ENCODE measurements at places on chromosomes 2 and 18.

GRCh38 chr2:80302314-80303005 is 2.1 kb downstream of the LRRTM1 start:
- peak; percentile 68 for DNase-seq

- DNase-seq: no peak
These were observed 15.3 kb downstream of the PELI1 start for GRCh38 chr2:64128943-64129391.

GRCh38 chr18:79792988-79793355 is 4.8 kb upstream of the KCNG2 start:
- DNase-seq: no peak

DNA sequence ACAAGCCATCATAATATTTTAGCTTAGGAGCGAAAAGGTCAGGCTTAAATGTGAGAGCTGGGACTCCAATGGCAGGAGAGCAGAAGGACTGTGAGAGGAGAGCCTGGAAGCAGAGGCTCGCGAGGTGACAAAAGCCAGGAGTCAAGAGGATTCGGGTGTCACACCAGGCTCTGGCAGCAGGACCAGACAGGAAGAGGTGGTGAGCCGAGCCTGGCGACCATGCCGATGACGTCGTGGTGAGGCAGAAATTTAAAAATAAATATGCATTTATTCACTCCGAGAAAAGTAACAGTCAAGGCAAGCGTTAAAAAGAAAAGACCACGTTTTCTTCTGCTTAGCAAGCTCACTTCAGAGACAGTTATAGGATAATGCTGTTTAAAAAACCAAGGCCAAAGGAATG is 31.3 kb upstream of the ZNF236 start:
- no peak for DNase-seq

- DNase-seq: peak; percentile 91
These were observed 12.7 kb downstream of the RMC1 start for GRCh38 chr18:23515911-23516546.

GRCh38 chr2:30231996-30232800 is 864 bp downstream of the LBH start:
- peak; percentile 89 for DNase-seq

DNA sequence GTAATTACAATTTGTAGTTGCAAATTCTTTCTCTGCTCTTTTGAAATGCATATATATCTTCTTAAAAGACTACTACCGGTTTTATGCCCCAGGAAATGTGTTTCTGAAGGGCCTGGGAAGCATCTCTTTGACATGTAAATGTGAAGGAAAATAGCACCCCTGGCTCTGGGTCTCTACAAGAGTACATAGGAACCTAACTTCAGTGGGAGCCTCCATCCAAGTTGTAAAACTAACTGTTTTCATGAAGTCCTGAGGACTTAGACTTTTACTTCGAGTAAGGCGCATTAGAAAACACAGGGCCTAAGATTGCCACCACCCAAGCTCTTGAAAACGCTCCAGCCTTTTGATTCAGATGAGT is 99.4 kb downstream of the CBLN2 start:
- DNase-seq: no peak

DNA sequence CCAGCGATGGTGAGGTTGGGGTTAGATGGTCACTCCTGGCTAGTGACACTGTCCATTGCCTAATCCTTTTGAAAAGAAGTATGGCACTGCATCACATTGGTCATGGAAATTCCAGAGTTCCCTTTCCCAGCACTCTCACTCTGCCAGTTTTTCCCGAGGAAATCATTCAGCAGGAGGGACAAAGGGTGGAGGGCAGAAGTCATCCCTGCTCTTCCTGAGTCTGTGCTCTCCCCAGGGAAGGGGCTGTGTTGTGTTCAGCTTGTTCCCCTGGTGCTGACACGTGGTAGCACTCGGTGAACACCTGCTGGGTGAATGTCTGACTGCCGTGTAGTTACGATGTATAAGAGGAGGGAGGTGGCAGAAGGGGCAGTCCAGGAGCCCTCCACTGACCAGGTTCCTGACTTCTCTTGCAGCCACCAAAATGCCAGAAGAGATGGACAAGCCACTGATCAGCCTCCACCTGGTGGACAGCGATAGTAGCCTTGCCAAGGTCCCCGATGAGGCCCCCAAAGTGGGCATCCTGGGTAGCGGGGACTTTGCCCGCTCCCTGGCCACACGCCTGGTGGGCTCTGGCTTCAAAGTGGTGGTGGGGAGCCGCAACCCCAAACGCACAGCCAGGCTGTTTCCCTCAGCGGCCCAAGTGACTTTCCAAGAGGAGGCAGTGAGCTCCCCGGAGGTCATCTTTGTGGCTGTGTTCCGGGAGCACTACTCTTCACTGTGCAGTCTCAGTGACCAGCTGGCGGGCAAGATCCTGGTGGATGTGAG is 21.6 kb downstream of the STEAP3 start:
- DNase-seq: no peak
